ENCODE measurements at places on chromosomes 4 and X.

GRCh38 chrX:132101799-132102198 is 26.0 kb downstream of the FRMD7 start:
- no peak for DNase-seq

DNA sequence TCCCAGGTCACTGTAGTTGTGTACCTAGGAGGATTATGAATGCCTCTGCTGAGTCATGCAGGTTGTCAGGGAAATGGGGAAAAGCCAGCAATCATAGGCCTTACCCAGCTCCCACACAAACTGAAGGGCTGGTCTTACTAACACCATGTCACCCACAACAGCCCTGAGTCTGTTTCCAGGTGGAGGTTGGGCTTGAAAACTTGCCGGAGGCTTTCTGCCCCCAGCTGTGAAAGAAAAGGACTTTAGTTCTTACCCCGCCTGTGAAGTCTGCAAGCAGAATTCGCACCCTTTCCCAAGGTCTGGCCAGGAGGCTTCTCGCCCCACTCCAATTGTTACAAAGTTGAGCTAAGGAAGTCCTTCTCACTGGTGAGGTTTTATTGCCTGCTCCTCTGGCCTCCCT is 143.9 kb downstream of the RPS6KA6 start:
- DNase-seq = no peak

- DNase-seq = no peak
Measured at GRCh38 chr4:145739845-145740244, 59.9 kb downstream of the C4orf51 start.

GRCh38 chr4:184450045-184450444 is 24.3 kb downstream of the IRF2 start:
- DNase-seq = peak; percentile 65

DNA sequence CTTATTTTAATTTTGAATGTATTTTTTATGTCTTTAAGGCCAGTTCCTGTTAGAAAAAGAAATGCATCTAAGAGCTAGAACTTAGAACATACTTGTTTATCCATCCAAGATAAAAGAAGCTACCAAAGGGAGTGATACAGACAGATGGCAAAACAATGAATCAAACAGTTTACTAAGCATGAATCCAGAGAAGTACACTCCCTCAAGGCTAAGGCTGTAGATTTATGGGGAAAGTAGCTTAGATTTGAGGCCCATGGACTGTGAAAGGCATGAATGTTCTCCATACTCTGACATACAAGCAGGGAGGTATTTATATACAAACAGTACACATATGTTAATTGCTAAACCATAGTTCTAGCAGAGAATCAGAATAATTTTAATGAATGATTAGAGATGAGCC is 255.3 kb upstream of the NRK start:
- DNase-seq = peak; percentile 60

- DNase-seq = no peak
Measured at GRCh38 chr4:25801594-25801993, 61.2 kb downstream of the SEL1L3 start.

DNA sequence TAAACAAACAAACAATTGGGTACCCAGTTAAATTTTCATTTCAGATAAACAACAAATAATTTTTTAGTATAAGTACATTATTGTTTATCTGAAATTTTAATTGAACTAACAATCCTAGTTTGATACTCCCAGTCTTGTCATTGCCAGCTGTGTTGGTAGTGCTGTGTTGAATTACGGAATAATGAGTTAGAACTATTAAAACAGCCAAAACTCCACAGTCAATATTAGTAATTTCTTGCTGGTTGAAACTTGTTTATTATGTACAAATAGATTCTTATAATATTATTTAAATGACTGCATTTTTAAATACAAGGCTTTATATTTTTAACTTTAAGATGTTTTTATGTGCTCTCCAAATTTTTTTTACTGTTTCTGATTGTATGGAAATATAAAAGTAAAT is 2.9 kb downstream of the CXCL8 start:
- DNase-seq = no peak

- DNase-seq = no peak
Measured at GRCh38 chr4:181741513-181741912, 501.7 kb upstream of the TENM3 start.

DNA sequence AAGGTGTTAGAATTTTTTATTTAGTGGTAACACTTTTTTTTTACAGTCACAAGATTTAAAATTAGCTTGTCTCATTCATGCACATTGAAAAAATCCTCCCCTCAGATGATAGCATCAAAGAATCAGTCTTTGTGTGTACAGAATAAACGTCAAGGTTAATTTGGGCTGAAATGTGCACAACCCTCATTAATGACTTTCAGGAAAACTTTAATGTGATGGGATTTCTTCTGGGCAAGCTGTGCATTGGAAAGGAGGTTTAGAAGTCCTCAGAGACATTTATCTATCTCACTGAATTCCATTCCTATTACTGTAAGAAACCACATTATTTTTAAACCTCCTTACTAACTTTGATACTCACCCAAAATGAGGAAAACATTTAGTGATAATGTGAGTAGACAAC is 88.2 kb upstream of the TECRL start:
- DNase-seq = no peak

- no peak for DNase-seq
Measured at GRCh38 chrX:37378404-37378803, 29.2 kb downstream of the PRRG1 start.

GRCh38 chrX:151563449-151563848 is at the start of gene PASD1:
Gene PASD1 (plus strand): TSS chrX:151563675. CDS start chrX:151601554, 37,879 bp downstream.
- no peak for DNase-seq

- DNase-seq = peak; percentile 54
Measured at GRCh38 chrX:13357925-13358324, 38.1 kb upstream of the ATXN3L start.

GRCh38 chr4:121951521-121952110 is at the start of gene TRPC3:
Gene TRPC3 (minus strand): TSS chr4:121952060. CDS start chr4:121951680, 380 bp downstream.
- peak; percentile 14 for DNase-seq

DNA sequence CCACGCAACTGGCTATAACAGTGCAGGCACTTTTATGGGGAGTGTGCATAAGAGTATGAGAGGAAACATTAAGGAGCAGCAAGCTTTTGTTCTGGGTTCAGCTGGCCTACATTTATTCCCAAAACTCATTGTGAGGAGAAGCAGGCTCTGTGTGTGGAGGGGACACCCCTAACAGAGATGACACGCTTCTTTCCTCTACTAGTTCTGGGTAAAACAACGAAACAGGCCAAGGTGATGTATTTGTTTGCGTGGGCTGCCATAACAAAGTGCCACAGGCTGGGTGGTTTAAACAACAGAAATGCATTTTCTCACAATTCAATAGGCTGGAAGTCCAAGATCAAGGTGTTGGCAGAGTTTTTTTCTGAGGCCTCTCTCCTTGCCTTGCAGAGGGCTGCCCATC is 488.6 kb downstream of the MID1IP1 start:
- DNase-seq = no peak

- no peak for DNase-seq
Measured at GRCh38 chr4:62881210-62881609, 1528.0 kb downstream of the TECRL start.

DNA sequence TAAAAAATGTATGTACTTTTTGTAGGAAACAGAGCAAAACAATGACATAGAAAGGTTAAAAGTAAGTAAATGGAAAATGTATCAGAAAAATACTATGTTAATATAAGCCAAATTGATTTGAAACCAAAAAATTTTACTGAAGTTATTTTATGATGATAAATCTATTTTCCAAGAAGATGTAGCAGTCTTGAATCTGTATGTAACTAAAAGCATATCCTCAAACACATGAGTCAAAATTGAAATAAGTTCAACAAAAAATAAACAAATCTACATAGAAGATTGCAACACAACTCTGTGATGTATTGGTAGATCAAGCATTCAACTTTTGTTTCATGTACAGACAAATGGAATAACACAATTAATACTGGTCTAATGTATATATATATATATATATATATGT is 450.0 kb downstream of the SPRY1 start:
- DNase-seq = no peak

DNA sequence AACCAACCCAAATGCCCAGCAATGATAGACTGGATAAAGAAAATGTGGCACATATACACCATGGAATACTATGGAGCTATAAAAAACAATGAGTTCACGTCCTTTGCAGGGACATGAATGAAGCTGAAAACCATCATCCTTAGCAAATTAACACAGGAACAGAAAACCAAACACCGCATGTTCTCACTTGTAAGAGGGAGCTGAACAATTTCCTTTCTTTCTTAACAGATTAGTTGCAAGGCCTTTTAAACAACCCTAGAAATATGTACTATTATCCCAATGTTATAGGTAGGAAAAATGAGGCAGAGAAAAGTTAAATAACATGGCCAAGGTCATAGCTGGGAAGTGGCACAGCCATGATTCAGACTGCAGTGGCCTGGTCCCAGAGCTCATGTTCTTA is 5.8 kb upstream of the OCIAD2 start:
- no peak for DNase-seq

GRCh38 chr4:102578819-102579218 is 77.7 kb downstream of the NFKB1 start:
- DNase-seq = no peak

DNA sequence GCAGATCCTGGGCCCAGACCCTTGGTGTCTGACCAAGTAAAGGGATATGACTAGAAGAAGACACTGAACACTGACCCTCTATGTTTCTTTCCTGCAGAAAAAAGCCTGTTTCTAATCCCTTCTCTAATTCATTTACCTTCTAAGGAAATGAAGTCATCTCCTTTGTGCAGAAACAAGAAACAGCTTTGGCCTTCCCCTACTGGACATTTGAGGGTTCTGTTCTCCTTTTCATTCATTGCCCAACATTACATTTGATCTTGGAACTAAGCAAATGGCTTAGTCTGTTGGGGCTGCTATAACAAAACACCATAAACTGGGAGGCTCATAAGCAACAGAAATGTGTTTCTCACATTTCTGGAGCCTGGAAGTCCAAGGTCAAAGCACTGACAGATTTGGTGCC is 20.0 kb downstream of the HCCS start:
- DNase-seq = no peak

GRCh38 chr4:113823291-113823659 is 61.7 kb upstream of the CAMK2D start:
- peak; percentile 60 for DNase-seq

GRCh38 chr4:139374251-139374650 is 72.0 kb upstream of the NDUFC1 start:
- no peak for DNase-seq

- peak; percentile 62 for DNase-seq
Measured at GRCh38 chr4:113539408-113539807, 222.1 kb downstream of the CAMK2D start.

DNA sequence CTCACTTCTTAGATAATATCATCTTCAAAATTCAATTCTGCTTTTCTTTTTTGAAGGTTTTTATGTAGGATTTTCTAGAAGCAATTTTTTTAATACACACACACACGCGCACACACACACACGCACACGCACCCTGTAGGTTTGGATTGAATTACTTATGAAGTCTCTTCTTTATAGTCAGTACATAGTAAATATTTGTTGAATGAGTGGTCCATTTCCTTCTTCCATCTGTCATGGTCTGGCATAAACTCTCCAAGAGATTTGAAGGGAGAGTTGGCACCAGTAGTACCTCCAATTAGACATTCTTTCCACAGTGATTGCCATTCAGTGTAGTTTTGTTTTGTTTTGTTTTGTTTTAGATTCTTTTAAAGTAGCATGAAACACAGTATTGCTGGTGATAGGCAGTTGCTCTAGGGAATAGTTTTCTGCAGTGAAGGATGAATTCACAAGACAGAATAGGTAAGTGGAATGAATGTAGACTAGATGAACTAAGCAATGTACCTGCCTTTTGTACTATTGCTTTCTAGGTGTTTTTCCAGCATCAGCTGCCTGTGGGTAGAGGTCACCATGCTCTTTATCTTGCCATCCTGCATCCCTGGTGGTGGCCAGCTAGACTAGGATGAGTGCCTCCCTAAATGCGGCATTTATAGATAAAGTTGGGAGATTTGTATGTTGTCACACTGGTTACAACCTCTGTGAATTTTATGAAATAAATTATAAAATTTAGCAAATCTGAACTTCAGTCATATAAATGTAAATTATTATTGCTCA is 20.5 kb downstream of the PDLIM5 start:
- peak; percentile 81 for DNase-seq

DNA sequence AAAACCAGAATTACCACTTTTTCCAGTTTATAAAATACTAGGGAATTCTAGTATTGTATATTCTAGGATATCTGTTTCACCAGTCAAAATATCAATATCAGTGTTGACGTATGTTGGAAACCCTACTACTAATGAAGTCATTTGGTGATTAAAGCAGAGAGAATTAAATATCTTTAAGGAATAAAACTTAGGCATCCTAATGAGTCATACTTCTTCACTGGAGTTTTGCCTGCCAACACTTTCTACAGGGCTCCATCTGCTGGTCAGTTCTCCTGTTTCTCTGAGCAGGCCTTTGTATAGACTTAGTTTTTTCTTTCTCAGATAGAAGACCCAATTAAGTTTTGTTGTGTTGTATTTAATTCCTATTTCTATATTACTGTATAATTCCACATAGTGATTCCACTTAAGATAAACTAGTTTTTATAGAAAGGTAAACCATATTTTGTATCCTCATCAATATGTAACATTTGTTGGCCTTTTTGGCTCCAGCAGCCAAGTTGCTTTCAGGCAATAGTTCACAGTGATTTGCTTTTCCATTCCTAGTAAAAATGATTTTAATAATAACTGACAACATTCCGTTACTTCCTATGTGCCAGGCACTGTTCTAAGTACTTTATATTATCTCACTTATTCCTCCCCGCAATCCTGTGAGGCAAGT is 3.5 kb downstream of the AP1AR start:
- DNase-seq = peak; percentile 82
